ENCODE measurements at places on chromosomes 1 and 21.

GRCh38 chr1:115473986-115474565, 136.0 kb upstream of the NGF start:
- DNase-seq, result no peak

- peak; percentile 21 for DNase-seq
Measured at GRCh38 chr1:64856553-64856952, 109.8 kb downstream of the JAK1 start.

DNA sequence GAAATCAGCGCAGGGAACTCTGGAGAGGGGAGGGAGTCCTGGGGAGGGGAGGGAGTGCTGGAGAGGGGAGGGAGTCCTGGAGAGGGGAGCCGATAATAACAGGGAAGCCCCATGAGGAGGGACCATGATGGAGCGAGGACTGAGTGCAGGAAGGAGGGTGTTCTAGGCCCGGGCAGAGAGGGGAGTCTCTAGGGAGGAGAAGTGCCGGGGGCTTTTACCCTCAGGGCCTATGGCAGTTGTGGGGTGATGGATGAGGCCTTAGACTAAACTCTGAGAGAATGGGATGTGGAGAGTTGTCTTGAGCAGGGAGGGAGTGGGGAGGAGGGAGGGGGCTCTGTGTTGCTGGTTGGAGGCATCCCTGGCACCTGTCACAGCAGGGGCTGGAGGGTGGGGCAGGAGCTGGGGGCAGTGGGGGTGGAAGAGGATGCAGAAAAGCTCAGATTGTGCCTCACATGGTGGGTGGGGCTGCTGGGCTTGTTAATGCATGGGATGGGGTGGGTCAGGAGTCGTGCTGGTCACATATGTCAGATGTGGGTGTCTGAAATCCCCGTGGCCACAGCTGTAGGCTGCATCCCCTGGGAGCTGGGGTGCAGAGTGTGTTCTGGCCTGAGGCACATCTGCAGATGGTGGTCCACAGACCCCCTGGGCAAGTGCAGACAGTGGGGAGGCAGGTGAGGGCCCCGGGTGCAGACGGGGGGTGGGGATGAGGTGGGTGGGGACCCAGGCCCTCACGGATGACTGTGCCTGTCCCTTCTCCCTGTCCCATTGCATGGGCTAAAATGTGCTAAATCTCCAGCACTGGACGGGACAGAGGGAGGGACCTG, 88.4 kb upstream of the COL6A1 start:
- DNase-seq, result no peak

- DNase-seq, result no peak
Measured at GRCh38 chr1:30693366-30693765, 30.0 kb downstream of the MATN1 start.

DNA sequence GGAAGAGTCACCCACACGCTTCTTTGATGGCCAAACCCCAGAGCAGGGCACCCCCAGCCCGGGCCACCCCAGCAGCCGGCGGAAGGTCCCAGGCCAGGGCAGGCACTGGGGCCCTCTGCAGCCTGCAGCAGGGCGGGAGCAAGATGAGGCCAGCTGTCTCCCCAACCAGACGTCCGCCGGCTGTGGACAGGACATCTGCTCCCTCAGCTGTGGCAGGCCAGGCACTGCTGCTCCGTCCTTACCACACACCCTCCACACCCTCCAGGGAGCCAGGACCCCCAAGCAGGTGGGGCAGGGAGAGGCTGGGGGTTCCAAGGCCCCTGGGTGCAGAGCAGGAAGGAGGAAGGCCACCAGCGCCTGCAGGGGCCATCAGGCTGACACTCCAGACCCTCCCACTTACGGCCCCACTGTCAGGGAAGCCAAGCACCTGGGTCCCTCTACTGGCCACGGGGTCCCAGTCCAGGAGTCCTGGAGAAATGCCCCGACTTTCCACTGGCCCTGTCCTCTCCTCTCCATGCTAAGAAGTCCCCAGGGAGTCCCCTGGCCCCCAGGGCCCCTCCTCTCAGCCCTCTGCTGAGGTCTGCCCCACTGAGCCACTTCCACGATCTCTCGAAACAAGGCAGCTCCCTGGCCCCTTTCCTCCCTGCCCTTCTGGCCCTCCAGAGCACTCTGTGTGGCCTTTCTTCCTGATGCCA, 5.6 kb downstream of the WNT9A start:
- no peak for DNase-seq

DNA sequence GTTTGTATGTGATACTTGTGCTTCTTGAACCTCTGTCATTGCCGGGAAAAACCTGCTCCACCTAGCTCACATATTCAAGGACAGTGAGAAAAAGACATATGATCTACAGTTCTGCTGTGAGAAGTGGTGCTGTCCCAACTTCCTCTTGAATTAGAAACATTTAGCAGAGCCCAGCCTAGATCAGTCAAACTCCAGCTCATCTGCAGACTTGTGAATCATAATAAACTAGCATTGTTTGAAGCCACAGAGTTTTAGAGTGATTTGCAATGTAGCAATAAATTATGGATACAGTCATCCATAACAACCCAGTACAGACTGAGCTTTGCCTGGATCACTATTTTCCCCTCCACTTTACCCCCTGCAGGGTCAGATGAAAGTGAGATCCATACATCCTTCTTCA, 497.8 kb downstream of the PLA2G4A start:
- DNase-seq, result no peak

- no peak for DNase-seq
Measured at GRCh38 chr1:223076362-223076761, 66.7 kb downstream of the TLR5 start.

- DNase-seq, result peak; percentile 93
Measured at GRCh38 chr1:9825093-9826074, 1.6 kb upstream of the CLSTN1 start.

- DNase-seq, result peak; percentile 82
Measured at GRCh38 chr1:85544689-85545215, 35.8 kb upstream of the CCN1 start.

DNA sequence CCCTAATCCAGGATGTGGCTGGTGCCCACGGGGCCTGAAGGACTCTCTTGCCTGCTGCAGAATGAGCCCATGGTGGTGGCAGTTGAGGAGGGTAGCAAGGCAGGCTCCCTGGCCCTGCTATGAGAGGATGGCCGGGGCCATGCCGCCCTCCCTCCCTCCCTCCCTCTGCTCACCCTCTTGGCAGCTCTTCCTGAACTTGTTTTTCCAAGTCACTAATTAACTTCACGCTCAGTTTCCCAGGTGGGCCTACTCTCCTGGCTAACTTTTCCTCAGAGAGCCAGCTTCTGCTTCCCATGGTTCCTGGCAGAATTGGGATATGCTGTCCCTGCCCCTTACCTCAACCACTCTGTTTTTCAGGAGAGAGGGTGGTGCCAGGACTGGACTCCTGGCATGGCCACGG, 10.2 kb downstream of the KCNC4 start:
- DNase-seq, result no peak

DNA sequence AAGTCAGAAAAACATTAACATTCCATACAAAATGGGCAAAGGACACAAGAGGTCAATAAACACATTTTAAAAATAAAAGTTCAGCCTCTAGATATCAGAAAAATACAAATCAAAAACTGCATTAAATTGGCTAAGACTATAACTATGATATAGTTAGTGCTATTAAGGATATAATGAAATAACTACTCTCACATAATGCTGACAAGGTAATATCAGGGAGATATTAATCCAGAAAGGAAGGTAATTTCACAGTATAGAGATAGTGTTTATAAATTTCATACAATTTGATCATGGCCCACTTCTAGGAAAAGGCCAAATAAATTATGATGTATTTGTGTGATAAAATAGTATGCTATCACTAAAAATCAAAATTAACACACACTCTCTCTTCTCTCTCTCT, 61.8 kb downstream of the LBR start:
- DNase-seq, result no peak

DNA sequence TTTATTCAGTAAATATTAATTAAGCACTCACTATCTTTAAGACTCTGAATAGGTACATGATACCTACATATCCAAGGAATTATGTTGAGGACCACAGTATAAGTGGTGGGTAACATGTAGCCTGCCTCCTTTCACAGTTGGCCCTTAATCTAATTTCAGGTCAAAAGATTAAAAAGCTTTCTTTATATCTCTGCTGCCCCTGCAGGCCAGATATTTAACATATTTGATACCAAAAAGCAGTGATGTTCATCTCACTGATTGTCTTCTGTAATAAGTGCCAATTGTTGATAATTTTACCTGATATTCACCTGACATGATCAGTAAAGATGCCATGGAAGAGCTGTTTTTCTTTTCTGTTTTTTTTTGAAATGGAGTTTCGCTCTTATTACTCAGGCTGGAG, 36.5 kb downstream of the RLF start:
- DNase-seq, result no peak

DNA sequence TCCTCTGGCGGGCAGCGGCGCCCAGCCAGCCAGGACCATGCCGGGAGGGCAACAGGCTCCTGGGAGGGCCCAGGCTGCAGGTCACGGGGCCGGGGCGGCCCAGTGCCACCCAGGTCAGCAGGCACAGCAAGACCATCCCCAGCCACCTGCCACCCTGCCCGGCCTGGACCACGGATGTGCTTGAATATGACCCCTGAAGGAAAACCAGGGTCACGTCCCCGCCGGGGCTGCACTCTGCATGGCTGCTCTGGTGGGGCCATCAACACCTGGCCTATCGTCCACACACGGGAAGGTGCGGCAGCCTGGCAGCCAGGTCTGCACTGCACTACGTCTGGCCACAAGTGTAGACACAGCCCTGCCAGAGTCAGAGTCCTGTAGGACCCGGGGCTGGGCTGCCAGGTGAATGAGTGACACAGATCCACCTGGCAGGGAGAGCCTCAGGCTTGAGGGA, 6.9 kb downstream of the WNT9A start:
- DNase-seq, result no peak

GRCh38 chr1:106268070-106268469, 788.4 kb upstream of the PRMT6 start:
- no peak for DNase-seq

- no peak for DNase-seq
Measured at GRCh38 chr1:192474080-192474683, 101.4 kb upstream of the RGS1 start.

- DNase-seq, result no peak
Measured at GRCh38 chr21:34201001-34201400, 127.6 kb downstream of the MRPS6 start.

GRCh38 chr1:9242338-9242969, 7.9 kb downstream of the H6PD start:
- DNase-seq, result peak; percentile 94

DNA sequence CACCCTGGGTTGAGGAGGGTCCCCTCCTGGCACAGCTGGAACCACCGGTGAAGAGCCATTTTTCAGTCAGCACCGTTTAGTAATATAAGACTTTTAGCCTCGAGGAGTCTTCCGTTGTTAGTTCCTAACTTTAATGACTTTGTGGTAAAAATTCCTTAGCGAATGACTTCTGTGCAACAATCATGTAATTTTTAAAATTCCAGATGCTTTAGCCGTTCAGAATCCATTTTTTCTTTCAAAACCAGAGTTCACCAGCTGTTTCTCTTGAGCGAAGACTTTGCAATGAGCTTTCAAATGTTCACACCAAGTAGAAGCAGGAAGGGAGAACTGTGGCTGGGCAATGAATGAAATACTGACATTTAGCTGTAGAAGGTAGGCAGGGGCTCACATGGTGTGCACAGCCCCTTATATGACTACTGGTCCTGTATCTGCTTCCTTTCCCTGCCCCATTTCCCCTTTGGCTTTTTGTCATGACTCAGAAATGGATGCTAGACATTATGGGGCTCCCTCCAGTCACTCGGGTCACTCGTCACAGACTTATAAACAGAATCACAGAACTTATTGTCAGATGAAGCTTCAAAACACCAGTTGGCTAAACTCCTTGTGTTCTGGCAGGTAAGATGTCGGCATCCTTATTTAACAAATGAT, 4.1 kb downstream of the DISC1 start:
- no peak for DNase-seq

- DNase-seq, result no peak
Measured at GRCh38 chr1:1063261-1063944, 10.7 kb downstream of the RNF223 start.

DNA sequence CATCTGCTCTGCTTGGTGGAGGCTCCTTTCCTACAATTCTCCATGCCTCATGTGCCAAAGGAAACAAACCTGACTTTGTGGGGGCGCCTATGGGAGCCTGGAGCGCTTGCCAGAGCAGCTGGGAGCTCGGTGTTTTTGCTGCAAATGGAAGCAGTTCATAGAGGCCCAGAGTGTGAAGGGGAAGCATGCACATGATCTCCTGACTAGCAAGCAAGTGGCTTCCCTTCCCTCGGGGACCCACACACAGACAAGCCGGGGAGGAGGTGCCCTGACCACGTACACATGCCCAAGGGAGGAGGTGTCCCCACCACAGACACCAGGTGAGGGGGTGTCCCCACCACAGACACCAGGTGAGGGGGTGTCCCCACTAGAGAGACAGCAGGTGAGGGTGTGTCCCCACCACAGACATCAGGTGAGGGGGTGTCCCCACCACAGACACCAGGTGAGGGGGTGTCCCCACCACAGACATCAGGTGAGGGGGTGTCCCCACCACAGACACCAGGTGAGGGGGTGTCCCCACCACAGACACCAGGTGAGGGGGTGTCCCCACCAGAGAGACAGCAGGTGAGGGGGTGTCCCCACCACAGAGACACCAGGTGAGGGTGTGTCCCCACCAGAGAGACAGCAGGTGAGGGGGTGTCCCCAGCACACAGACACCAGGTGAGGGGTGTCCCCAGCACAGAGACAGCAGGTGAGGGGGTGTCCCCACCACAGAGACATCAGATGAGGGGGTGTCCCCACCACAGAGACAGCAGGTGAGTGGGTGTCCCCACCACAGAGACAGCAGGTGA, 106.8 kb downstream of the CRYAA start:
- DNase-seq, result no peak

GRCh38 chr21:16587141-16587581, 857.4 kb downstream of the USP25 start:
- DNase-seq, result peak; percentile 84

GRCh38 chr1:41319106-41319755, 42.0 kb upstream of the FOXO6 start:
- no peak for DNase-seq

GRCh38 chr1:45687754-45688740, at the start of gene TMEM69:
Gene TMEM69, plus strand, starts transcription at chr1:45688181. Its CDS starts 2,888 bp downstream, at chr1:45691069.
- peak; percentile 57 for DNase-seq

GRCh38 chr1:61569303-61569621, 155.7 kb downstream of the TM2D1 start:
- no peak for DNase-seq

GRCh38 chr1:2345297-2346075, 45.9 kb downstream of the MORN1 start:
- no peak for DNase-seq

- DNase-seq, result no peak
Measured at GRCh38 chr1:199720496-199720895, 307.0 kb upstream of the NR5A2 start.

DNA sequence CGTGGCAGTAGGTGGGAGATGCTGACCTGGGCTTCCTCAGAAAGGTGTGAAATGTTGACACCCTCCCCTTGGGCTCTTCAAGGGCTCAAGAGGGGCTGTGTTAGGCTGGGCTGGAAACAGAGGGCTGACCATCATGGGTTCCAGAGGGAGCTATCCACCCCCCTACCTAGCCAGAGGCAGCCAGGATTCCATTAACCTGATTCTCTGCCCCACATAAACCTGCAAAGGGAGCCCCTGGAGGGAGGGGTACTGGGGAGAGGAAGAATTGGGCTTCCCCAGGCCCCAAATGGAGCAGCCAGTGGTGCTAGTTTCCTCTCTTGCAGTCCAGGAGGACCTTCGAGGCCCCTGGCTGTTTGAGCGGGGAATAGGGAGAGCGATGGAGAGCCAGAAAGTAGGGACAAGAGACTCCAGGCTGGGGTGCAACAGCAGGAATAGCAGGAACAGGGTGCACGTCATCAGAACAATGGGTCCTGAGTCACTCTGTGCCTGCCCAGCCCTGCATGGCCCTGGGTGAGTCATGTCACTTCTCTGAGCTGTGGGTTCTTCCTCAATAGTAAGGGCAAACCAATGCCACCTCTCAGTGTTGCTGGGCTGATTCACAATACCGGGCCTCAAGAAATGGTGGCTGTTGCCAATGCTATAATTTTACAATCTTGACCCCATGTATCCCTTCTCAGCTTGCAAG, 121.2 kb downstream of the EPHB2 start:
- DNase-seq, result no peak

All from prostate gland (tissue), 2 donors.